Amniotic epithelial cell (primary cell): ENCODE measurements at places on chromosomes 4 and X.

DNA sequence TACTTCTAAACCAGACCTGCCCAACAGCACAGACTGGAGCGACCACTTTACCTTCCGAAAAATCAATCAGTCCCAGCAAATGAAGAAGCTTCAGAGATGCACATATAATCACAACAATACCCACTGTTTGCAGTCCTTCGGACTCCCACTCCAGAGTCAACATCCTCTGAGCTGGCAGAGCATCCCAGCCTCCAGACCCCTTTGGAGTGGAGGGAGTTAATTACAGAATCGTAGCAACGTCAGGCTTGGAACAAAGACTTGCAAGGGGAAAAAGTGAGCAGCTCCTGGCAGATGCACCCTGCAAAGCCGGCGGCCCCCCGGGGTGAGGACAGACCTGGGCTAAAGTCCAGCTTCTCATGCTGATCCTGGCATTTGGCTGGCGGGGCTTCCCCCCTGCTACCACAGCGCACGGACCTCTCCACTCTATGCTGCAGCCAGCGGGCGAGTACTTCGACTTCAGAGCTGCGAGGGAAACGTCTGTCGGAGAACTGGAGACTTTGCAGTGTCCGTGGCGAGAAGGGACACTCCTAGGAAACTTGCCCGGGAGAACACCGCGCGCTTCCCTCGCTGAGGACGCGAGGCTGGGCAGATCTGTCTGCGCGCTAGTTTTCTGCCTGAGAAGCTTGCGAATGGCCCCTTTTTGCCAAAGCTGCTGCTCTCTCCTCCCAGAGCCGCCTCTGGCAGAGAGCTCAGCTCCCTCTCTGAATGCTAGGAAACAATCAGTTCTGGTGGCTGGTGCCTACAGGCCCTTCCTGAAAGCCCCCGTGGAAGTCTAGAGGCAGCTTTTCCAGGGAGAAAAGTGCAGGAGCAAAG, 283.7 kb downstream of the PACRGL start:
- no peak for DNase-seq

DNA sequence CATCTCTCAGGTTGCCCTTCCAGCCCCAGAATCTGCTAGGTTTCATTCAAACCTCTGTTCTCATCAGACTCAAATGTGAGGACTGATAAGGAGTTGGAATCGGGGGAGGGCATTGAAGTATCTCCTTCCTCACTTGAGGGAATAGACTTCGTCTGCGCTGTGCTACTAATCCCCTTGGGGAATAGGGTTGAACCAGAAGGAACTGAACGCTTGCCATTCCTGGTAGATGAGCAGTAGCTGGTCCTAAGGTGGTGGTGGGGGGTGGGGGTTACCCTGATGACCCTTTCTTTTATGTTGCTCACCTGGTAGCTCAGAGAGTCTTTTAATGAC, 692 bp upstream of the SLC9A7 start:
- peak; percentile 28 for DNase-seq

DNA sequence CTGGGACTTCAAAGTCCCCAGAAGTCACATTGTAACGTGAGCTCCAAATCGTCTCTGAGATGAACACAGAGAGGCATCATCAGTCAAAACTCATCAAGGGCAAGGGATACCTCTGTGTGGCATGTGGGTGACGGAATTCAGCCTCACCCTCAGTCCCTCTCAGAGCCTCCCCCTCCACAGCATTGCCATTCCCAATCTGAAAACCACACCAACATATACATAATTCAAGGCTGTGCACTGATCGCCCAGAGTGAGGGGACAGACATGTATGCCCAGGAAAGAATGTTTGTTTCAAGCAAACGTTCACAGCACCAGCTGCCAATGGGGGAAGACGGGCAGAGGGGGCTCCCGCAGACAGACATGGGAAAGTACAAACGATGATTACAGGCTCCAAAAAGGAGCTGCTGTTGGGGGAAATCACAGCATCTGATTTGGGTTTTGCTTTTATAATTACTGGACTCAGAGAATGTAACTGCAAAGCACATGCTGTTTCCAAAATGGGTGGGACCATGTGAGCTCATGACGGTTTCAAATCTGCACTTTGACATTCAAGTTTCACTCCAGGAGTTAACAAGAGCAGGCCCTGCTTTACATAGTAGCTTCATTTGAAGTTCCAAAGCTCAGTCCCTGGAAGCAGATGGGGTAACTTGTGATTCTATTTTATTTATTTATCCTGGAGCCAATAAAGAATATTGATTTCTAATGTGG, 88.3 kb downstream of the CLCN4 start:
- no peak for DNase-seq

GRCh38 chr4:88962396-88962795, 94.6 kb downstream of the FAM13A start:
- no peak for DNase-seq

GRCh38 chr4:60396341-60397049, 803.6 kb upstream of the ADGRL3 start:
- DNase-seq = no peak

GRCh38 chr4:8230033-8230432, 30.9 kb downstream of the SH3TC1 start:
- DNase-seq = no peak

DNA sequence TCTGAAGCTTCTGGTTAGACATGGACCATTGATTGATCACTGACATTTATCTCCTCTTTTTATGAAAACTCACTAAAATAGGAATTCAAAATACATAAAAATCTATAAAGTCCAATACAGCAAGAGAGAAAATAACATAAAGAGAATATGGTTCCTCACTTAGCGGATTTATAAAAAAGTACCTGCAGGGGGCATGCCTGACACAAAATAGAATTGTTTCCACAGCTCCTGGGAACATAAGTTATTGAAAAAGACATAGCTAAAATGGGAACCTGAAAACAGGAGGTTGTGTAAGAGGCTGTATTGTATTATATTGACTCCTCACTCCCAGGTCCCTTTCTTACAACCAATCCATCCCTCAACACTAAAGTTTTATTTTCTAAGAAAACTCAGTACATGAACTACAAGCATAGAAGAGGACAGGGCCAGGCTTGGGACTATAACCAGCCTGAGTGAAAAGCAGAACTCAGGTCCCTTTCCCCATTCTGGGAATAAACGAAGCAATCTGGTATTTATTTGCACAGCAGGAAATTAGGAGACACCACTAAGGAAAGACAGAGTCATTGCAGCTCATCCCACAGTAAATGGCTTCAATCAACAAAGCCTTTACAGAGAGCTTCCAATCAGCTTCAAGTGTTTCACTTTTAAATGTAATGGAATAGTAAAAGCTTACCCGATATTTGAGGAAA, 121.1 kb upstream of the NDST4 start:
- DNase-seq = no peak

DNA sequence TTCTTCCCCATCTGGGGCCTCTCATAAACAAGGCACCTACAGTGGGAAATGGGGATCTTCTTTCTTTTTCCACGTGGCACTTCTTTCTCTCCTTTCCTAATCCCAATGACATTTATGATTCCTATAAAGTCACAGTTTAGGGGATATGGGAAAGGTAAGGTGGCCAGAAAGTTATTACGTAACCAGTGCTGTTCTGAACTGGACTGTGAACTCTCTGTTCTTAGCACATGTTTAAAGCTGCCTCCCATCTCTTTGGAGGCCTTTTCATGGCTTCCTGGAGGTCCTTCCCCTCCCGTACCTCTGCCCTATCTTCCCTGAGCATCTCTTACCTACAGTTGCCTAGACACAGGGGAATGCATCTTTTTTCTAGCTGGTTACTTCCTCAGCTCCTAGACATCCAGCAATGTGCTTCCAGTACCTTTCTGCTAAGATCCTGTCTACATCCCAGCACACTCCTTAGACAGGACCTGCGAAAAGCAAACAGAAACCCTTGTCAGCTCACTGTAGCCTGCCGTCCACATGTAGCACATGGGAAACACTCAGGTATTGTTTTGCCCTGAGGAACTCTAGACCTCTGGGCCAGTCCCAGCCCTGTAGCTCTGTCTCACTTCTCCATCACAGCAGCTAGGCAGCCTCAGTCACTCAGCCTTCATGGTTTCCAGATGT, 195.4 kb downstream of the NWD2 start:
- DNase-seq = no peak
